ENCODE measurements at places on chromosomes 16 and 17.

DNA sequence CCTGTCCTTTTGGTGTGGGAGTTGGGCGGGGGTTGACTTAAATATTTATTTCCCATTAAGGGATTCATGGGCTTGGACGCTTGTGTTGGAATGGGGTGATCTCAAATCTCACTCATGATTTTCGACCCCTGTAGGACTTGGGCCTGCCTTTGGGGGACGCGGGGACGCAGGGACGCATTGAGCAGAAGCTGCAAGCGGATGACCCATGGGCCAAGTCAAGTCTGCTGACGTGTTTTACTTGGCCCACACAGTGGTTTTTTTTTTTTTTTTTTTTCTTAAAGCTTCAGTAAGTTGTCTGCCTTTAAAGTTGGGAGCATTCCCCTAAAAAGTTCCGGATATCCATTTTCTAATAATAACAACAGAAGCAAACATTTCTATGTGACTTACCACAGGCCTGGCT is 28.9 kb downstream of the CMIP start:
- DNase-seq: peak; percentile 47

DNA sequence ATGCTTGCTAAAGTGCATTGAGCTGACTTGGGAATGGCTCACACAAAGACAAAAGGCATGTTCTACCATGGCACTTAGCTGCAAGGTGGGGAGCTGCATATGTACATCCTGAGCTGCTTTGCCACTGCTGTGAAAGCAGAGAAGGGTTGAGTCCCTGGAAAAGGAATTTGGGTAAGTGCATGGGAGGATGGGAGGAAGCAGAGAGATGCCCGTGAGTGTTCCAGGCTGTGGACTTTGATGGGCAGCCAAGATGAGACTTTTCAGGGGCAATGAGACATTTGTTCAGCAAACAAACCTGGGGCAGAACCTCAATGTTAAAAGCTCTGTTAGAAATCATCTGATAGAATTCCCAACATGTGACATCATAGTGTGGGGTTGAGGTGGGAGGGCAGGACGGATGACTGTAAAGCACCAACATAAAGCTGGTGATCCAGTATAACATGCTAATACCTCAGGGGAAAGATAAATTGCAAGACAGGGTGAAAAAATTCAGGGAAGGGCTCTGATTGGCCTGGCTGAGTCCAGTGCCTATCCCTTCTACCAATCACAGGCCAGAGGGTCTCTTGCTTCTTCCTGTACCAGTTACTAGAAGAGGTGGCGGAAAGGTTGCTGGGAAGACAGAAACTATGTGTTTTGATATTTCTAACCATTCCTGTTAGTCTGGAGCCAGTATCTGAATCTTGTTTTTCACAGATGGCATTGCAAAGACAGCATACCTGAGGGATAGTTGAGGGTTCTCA is 163.2 kb downstream of the UTP18 start:
- no peak for DNase-seq

GRCh38 chr16:20484726-20485125 is 33.4 kb downstream of the ACSM2A start:
- no peak for DNase-seq

DNA sequence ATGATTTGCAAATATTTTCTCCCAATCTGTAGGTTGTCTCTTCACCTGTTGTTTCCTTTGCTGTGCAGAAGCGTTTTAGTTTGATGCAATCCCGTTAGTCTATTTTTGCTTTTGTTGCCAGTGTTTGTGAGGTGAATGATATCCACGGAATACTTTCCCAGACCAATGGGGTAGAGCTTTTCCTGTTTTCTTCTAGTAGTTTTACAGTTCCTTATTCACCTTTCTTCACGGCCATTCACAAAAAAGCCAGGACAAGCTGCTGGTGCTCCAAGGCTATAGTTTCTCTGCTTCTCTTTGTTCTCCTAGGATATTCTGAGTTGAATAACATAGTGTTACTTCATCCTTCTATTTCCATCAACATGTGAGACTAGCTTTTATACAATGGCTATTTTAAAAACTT is 98.7 kb downstream of the UTP18 start:
- DNase-seq: no peak
